Mesenteric fat pad (tissue), 1 donor: ENCODE measurements at places on chromosomes 12 and 14.

DNA sequence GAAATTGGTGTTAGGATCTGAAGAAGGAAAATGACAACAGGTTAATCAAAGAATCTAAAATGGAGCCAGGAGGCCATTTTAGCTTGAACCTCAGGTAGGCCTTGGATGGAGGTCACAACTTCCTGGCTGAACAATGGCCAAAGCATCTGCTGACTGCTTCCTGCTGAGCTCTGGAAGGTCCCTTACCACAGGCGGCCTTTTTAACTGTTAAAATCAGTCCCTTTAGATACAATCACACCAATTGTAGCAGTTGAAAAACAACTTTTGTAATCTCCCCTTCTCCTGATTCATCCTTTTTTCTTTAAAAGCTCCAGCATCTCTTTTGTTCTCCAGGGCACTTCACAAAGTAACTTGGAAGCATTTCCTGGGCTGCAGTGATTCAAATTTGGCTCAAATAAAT lies 388.8 kb downstream of the PDZRN4 start:
- DNase-seq, result no peak

DNA sequence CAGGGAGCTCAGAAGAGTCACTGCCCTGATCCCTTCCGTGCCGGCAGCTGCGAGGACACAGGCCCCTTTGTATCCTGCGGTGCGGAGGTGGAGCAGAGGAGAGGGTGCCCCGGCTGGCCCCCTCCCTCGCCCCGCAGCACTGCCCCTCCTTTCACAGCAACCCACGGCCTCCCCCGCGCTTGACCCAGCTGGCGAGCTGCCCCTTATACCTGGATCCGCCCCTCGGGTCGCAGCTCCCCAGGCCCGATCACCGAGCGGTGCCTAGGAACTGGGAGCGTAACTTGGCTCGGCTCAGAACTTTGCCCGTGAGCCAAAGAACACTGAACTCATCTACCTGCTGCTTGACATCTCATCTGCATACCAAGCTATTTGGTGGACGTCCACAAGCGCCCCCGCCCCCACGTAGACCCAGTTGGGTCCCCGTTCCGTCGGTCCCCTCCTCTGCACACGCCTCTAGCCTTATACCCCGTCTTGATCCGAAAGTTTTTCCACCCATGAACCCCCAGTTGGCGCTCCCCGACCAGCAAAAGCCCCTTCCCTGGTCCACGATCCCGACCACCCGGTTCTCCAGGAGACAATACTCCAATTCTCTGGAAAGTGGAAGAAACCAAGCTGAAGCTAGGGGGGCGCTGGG lies 697 bp upstream of the DNAJC14 start:
- DNase-seq, result no peak

- no peak for DNase-seq
These were observed 39.2 kb upstream of the CD163 start for GRCh38 chr12:7542813-7543212.

DNA sequence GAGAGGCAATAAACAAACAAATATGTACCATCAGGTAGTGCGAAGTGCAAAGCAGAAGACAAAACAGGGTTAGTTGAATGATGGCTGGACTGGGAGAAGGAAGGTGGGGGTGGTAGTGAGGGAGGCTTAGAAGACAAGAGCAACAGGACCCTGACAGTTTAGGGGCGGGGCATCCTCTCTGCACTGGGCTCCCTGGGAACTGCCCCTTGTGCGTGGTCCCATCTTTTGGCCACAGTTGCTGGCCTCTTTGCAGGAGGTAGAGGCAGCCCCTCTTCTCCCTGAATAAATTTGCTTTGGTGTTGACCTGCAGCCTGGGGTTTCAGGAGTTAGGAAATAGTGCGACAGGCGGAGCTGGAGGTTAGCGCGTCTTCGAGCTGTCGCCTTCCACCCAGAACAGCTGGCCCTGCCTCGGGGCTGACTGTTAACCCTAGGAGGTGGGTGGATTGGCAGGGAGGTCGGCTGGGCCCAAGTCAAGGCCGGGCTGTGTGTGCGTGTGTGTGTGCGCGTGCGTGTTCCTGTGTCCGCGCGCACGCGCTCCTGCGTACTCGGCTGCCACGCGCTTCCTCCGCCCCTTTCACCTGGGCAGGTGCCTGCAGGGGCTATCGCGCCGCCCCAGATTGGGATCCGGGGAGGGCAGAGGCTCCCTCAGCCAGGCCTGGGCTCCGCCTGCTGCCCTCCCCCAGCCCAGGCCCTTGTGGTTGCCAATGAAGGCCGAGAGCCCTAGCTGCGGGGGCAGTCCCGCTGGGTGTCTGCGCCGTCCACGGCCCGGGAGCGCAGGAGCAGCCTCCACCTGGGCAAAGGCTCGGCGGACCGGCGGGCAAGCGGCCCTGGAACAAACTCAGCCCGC lies 180.8 kb downstream of the ADCK1 start:
- DNase-seq, result no peak

DNA sequence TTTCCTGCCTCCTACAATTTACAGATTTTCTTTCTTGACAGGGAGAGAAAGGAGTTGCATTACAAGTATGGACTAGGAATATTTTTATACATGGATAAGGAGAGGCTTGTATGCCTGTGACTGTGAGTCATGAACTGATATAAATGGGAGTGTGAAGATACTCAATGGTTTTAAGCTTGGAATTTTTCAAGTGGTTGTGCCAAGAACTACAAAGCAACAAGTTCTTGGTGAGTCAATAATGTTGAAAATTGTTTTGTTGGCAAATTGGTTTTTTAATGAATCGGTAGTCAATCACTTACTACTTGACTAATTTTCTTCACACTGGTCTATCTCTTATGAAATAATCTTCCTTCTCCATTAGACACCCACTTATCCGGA lies 58.9 kb upstream of the HMGA2 start:
- no peak for DNase-seq

DNA sequence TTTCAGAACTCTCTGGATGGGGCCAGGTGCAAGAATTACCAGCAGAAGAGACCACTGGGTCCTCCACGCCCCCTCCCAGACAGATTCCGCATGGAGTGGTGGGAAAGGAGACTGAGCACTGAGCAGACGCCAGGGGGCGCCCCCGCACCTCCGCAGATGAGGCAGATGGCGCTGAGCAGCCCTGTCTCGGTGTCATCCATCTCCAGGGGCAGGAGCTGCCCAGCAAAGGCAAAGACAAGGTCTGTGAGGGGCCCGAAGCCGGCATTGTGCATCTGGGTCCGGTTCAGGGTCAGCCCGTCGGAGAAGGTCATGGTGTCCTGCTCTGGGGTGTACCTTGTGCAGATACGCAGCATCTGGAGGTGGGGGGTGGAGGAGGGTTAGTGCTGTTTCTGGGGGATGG lies 6.3 kb upstream of the ITGB7 start:
- no peak for DNase-seq

DNA sequence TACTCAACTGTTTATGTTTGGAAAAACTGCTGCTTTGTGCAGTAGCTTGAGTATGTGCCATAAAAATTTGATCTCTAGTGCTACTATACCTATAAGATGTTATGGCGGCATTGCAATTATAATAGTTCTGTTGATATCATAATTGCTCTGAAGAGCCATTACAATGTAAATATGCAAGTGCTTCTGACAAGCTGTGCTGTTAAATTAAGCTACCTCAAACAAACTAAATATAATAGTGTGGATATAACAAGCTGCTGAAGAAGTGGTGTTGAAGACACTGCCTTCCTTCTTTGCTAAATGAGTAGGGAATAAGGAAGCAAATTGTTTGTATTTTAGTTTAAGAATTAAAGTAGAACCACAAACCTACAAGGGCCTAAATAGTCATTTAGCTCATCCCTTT lies 301.0 kb upstream of the MIS18BP1 start:
- DNase-seq, result no peak

- DNase-seq, result no peak
These were observed 56.8 kb downstream of the DUSP16 start for GRCh38 chr12:12505544-12506495.
